ENCODE measurements at places on chromosomes 16 and 17. TPM values are rescaled to one million over a fixed set of nuclear protein-coding genes. Genes with fewer than 3 reads are reported as not detected.

PIRT gene
- total RNA-seq = 0.68 TPM

DNA sequence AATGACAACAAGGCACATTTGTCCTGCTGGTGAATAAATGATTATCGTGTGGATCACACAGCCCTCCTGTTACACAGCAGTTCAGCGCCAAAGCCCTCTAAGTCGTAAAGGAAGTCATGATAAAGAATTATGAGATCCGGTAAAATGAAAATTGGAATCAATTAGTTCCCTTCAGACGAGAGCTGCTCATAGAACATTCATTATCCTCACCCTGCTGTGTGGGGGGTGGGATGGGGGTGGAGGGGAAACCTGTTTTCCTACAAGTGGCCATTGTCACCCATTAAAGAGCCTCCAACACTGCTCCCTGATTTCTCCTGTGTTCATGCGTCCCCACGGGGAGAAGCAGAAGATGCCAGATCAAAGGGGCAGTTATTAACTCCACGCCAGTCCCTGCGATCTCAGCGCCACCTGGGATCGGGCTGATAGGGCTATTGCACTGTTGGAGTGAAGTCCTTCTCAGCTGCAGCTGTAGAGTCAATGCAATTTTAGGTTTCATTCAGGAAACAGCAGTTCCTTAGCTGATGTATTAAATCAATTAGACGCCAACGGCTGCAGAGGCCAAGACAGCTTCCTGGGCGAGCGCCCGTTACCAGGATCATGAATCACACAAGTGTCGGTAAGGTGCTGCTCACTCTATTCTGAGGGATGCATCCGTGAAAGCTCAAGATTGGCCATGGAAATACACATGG, 19.2 kb upstream of the CACNG4 start:
- no peak for DNase-seq

SMTNL2 gene
- 0.81 TPM for total RNA-seq

KRTAP2-3 gene
- 0.64 TPM for total RNA-seq

GRCh38 chr17:45776896-45777295, 7.2 kb upstream of the CRHR1 start:
- DNase-seq = no peak

SDR42E2 gene
- total RNA-seq = not detected

DNA sequence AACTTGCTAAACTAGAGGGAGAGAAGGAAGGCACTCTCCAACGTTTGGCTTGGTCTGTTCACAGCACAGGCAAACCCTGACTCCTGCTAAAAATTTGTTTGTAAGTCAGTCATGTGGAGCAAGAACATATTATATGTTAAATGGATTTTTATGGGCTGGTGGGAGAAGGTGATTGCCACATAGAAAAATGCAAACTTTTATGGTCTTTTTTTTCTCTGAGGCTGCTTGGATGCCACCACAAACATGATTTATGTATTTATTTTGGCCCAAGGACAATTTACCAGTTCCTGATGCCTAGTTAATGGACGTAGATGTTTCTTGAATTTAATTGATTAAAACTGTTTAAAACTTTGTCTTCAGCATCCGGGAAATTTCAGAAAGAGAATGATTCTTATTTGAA, 274.2 kb upstream of the MYOCD start:
- no peak for DNase-seq

DNA sequence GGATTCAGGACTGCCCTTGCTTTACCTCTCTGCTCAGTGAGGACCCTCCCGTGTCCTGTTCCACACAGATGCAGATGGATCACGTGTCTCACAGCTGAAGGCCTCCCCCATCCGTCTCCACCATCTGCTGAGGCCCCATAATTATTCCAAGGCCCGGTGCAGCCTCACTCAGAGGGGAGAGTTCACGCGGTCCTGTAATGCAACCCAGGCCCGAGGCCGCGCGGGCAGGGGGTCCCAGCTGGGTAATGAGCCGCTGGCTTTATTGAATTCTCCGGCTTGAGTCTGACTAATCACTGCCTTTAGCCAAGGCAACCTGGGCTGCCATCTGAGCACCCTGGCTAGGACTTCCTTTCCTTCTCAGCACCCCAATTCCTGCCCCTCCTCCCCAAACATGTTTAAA, 4.4 kb upstream of the WFIKKN2 start:
- DNase-seq = no peak

- no peak for DNase-seq
These were observed 201.1 kb upstream of the ASIC2 start for GRCh38 chr17:33494151-33494550.

DNA sequence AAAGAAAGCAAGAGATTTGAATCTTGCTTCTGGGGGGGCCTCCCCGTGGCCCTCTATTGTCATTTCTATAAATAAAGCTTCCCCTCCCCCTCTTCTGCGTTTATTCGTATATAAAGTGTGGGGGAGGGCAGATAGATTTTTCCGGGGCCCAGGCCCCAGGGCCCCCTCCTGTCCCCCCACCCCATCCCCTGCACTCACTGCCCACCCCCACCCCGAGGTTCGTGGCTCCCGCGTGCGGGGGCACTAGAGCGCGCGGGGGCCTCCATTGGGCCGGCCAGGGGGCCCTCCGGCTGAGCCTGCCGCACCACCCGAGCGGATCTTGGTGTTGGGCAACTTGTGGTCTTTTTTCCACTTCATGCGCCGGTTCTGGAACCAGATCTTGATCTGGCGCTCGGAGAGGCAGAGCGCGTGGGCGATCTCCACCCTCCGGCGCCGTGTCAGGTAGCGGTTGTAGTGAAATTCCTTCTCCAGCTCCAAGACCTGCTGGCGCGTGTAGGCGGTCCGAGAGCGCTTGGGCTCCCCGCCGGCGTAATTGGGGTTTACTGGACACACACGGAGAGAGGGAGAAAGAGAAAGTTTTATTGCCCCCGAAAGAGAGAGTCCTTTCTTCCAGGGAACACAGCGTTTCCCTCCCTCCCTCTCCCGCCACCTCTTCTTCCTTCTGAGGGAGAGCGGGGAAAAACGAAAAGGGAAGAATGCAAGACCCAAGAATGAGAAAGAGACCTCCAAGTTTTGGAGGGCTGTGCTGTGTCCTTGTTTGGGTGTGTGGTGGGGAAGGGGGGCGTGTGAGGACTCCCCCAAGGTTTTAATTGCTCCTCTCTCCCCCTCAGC, 1.5 kb downstream of the HOXB4 start:
- DNase-seq = no peak

GRCh38 chr17:81609541-81610311, 27.2 kb downstream of the NPLOC4 start:
- no peak for DNase-seq

KRTAP16-1 gene
- total RNA-seq = 22.0 TPM

ABCC11 gene
- 0.13 TPM for total RNA-seq

DNA sequence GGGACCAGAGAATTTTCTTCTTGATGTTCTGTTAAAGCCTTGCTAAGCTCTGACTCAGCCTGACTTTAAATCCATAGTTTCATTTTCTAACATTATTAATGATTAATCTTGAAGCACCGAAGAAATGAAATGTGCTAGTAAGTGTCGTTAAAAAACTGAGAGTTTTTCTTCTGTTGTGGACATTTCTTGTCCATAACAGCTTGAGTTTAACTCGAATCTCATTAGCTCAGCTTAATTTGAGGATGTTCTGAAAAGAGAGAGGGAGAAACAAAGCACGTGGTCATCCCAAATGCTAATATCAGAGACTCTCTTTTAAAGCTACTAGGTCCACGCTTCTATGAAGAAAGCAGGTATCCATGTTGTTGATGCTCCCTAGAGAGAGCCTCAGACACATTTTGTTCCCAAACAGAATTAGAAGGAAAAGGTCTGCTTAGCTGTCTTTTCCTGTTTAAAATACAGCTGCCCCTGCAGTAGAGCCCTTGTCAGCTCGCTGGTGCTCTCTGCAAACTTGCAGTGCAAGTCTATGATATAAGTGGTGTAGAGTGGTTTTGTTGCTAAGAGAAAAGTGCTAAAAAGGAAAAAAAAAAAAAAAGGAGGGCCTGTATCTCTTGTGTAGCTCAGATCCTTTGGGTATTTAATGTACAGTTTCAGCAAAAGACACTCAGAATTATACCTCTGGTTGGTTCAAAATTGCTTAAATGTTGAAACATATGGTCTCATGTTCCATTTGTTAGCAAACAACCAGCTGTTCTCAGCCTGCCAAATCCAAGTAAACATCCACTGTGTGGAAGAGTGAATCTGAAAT, 191.1 kb upstream of the TBX2 start:
- DNase-seq = no peak

CD300LB gene
- total RNA-seq = not detected

GRCh38 chr17:1758807-1759206, 3.1 kb upstream of the SERPINF1 start:
- no peak for DNase-seq

TBX2 gene
- total RNA-seq = 2.7 TPM

PIP4K2B gene
- total RNA-seq = 46.7 TPM

GRCh38 chr16:67558859-67559258, 3.5 kb upstream of the CTCF start:
- DNase-seq = no peak

DNA sequence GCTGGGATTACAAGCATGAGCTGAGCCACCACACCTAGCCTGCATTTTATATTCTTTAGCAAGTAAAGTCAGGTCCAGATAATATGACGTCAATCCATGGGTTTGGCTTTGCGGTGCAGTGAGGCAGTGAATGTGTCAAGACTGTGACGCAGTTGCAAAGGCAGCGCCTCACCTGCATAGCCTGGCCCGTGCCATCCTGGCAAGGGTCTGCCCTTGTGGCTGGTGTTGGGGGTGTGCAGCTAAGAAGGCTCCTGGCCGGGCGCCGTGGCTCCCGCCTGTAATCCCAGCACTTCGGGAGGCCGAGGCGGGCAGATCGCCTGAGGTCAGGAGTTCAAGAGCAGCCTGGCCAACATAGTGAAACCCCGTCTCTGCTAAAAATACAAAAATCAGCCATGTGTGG, 7.0 kb downstream of the PDF start:
- DNase-seq = no peak

GRCh38 chr17:50468304-50469207, at the start of gene CHAD:
Gene CHAD (minus strand): TSS chr17:50468880. CDS start chr17:50468813, 67 bp downstream.
- DNase-seq = no peak

DNA sequence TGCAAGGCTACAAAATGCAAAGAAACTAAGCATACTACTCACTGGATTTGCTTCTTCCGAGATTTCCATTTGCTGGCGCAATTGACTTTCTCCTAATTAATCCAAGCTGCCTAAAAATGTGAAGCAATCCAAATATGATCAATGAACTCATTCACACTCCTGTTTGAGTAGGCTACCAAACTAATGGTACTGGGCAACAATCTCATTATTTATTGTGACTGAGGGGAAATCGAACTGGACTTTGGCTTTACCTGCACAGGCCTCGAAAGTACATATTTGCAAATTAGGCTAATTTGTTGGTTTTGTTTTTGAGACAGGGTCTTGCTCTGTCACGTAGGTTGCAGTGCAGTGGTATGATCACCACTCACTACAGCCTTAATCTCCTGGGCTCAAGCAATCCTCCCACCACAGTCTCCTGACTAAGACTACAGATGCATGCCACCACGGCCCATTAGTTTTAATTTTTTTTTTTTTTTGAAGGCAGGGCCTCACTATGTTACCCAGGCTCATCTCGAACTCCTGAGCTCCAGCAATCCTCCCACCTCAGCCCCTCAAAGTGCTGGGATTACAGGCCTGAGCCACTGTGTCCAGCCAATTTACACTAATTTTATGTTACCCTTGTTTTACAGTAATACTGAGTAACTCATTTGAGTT, 2.6 kb downstream of the ERI2 start:
- DNase-seq = no peak

HOXB5 gene
- total RNA-seq = not detected

DNA sequence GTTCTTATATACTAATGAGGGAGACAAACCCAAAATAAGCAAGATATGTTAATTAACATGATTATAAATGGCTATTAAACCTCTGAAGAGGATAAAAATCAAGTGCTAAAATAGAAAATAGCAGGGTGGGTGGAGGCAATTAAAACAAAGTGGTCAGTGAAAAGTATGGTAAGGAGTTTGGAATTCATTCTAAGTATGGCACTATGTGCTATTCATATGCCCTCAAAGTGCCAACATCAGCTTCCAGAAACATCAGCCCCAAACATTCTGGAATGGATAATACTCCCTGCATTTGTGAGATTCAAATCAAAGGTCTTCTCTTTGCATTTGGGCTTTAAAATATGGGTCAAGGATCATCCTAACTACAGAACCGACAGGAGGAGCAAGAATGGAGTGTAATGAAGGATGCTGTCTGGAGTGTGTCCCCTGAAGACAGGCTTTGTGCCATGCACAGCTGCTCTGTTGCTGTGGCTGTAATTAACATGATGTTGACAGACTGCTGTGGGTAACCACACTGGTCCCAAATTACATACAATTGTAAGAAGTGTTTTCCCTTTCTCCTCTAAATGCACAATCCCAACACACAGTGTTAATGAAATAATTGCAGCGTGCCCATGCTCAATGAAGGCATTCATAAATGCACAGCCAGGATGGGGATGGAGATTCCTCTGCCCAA, 93.1 kb downstream of the VAT1L start:
- no peak for DNase-seq

GRCh38 chr17:1627182-1627981, 1.3 kb downstream of the SLC43A2 start:
- DNase-seq = no peak

MEOX1 gene
- total RNA-seq = 2.7 TPM

SSTR5 gene
- total RNA-seq = not detected

GRCh38 chr17:60155815-60156214, 6.0 kb downstream of the CA4 start:
- DNase-seq = no peak

DNA sequence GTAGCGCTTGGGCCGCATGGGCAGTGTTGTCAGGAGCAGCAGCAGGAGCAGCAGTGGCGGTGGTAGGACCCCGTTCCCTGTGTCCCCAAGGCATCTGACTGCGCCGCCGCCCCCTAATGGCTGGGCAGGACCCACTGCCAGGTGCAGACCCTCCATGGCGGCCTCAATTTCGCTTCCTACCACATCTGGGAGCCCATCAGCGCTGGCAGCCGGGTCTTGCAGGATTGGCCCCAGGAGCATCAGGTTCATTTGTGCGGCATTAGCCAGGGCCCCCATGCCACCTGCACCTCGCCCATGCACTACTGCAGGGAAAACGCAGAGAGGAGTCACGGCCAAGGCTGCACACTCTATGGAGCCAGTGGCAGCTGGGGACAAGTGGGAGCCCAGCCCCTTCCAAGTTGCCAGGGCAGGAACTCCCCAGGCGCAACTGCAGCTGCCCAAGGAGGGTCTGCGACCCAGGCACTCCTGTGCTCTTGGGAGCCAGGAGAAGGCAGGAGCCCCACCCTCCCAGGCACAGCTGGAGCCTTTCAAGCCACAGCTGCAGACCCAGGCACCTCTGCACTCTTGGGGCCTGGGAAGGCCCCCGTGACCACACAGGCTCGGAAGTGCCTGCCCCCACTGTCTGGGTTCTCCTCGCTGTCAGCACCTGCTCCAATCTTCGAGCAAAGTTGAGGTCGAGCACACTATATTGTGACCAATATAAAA, 594.2 kb downstream of the KCNJ18 start:
- DNase-seq = peak; percentile 75

APPBP2 gene
- total RNA-seq = 17.6 TPM

- no peak for DNase-seq
These were observed 54.3 kb downstream of the SOCS1 start for GRCh38 chr16:11201498-11202259.

GRCh38 chr17:11135819-11136218, 105.2 kb upstream of the SHISA6 start:
- no peak for DNase-seq

GRCh38 chr17:82098939-82099763, 1.1 kb upstream of the FASN start:
- no peak for DNase-seq

DCUN1D3 gene
- total RNA-seq = 21.6 TPM

KRT40 gene
- 3.9 TPM for total RNA-seq

All from suprapubic skin (tissue), 4 donors.